ENCODE measurements at places on chromosomes 3 and 15.

DNA sequence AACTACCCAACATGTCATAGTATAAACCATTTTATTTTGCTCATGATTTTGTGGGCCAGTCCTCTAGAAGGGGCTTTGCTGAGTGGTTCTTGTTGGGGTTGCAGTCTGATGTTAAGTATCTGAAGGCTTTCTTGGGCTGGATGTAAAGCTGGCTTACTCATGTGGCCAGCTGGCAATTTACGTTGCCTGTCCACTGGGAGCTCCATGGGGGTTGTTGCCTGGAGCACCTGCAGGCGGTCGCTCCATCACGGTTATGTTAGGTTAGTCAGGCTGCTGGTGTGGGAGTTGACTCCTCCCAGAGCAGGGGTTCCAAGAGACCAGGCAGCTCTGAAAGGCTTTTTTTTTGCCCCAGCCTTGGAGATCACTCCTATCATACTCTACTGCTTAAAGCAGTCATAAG lies 98.1 kb downstream of the NR1D2 start:
- DNase-seq: no peak

DNA sequence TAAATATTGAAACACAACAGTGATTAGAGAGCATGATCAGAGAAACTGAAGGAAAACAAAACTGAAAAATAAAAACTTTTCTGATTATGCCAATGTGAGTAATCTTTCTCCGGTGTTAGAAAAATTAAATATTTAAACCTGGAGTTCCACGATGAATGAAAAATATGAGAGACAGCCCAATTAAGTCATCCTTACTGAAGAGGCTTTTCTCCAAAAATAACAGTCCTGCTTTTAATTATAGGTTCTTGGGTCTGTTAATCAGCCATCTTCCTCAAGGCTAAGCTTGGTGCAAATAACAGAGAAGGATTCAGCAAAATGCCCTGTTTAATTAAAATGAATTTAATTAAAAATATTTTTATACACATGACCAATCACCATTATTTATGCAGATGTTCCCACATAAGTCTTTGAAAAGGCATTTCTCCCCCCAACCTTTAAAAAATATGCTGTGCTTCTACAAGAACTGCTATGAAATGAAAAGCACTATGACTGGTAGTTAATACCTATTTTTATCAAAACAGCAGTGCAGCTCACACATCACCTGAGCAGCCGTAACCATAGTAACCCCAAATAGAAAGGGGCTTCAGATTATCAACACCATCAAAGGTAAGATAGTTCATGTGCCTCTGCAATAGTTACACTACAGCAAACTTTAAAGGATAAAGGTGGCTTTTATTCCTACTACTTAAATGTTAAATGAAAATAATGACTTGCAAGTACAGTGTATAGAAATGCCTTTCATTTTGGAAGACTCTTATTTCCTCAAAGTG lies 175.7 kb downstream of the SLC9A9 start:
- DNase-seq: no peak

- no peak for DNase-seq
These were observed 213.3 kb upstream of the CFAP20DC start for GRCh38 chr3:59263152-59263551.

- no peak for DNase-seq
These were observed 292.8 kb downstream of the MEX3B start for GRCh38 chr15:81752974-81753373.

DNA sequence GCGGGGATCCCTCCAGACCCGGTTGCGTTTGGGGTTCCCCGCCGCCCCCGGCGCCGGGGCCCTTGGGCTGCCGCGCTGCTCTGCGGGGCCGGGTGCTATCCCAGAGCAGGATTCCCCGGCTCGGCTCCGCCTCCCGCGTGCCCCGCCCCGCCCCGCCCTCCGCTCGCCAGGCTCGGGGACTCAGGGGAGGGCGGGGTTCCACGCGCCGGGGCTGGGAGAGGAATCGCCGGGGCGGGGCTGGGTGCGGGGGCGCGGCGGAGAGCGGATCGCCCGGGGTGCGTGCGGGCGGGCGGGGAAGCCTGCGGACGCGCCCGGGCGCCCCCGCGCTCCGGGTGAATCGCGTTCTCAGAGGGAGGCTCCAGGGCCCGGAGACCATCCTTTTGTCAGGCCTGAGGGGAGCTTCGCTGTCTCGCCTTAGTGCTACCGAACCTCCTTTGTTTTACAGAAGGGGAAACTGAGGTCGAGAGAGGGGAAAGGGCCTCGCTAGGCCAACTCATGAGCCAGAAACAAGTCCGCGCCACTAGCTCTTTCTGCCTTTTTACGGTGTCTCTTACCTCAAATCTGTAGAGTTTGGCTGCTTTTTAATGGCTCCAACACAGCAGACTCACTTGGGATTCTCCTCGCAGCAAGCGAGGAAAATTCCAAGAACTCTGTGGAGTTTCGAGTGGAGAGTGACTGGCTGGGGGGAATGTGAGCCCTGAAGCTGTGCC lies at the start of gene TMEM158:
TMEM158 (minus strand) TSS at position 82 of the 710 bp plus-strand sequence. CDS start 260 bp downstream, outside the sequence.
- peak; percentile 97 for DNase-seq

- DNase-seq: no peak
These were observed 1.5 kb downstream of the CIB1 start for GRCh38 chr15:90232196-90232595.

DNA sequence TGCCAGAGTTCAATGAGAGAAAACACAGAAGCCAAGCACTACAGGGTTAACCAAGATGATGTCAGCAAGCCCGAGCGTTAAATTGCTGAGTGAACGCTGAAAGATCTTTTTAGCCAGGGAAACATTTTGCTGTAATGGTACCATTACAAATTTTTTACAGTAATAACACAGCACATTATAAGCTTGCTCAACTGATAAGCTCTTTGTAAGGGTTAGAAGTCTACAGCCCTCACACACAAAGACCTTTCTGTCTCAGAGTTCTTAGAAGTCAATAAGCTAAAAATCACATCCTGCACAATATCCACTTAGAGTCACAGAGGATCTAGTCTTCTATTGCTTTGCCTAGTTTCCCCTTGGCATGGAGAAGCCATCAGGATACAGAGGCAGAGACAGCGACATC lies 29.9 kb downstream of the CHSY1 start:
- DNase-seq: no peak

DNA sequence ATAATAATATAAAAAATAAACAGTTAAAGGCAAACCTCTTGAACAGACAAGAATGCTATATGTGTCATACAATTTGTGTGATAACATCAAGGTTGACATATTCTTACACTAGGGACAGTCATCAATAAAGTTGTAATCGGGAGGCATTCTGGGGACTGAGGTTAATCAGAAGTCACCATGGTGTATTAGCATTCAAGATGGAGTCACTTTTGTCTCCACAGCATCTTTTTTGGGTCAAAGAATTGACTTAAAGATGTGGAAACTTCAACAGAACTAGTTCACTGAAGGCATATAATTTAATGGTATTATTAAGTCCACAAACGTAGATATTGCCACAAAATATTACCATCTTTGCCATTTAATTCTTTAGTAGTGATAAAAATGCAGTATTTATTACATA lies 625.6 kb upstream of the NAALADL2 start:
- no peak for DNase-seq

DNA sequence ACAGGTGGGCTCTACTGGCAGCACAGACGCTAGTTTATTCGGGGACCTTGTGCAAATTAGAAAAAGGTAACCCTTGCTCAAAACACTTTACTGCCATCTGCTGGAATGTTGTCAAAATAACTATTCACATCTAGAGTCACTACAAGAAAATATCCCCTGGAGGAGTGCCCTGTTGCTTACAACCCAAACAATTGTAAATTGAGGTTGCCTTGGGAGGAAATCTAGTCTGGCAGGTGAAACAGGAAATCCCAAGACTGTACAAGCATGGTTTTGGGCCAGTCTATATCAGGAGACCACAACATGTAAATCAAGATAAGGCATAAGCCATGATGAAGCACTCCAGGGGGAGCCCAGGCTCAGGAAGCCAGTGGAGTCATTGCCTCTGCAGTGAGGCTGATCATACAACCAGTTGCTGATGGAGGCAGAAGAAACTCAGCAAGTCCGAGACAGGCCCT lies 136.8 kb upstream of the ACP3 start:
- DNase-seq: peak; percentile 30

DNA sequence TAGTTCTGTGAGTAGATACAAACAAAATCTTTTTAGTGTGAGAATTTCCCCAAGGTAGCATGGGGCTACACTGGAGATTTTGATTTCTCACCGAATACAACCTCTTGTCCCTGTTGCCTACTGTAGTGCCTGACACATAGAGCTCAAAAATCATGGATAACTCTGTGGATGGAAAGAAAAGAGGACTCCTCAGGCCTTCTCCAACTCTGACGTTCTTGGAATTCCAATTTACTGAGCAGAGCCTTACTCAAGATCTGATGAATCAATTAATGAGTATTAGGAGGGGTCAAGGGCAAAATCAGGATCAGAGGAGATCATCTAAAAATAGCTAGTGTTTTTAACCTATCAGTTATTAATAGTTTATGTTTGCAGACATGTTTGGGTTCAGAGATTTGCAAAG lies 46.7 kb upstream of the PYDC2 start:
- DNase-seq: no peak

DNA sequence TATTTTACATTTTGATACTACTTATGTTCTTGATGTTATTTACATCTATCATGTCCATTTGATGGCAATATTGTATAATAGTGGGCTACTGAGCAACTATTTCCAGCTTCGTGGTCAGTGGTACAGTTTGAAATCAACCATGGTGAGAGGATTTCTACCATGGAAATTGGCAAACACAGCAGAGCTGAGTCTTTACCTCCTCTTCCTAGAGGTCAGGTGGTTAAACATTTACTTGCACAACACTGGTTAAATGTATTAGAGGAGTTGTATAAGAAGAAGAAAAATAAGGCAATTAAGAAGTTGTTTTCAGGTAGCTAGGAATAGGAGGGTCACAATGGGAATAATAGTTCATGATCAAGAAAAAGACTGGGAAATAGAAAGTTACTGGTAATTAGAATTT lies 7.2 kb upstream of the PPM1L start:
- no peak for DNase-seq

DNA sequence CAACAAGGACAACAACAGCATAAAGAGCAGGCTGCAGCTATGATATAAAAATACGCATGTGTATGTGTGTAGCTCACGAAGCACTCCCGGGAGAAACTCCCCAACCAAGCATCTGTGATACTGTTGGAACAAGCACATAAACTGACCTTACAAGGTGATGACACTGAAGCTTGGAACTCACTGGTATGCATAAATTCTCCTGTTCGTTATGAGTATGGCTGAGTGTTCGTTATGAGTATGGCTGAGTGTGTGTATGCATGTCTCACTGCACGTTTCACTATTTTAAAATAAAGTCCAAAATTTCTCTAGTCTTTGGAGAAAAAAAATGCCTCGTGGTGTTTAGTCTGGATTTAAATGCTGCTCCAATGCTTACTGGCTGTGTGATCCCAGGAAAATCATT lies 256.8 kb downstream of the RORA start:
- DNase-seq: no peak

DNA sequence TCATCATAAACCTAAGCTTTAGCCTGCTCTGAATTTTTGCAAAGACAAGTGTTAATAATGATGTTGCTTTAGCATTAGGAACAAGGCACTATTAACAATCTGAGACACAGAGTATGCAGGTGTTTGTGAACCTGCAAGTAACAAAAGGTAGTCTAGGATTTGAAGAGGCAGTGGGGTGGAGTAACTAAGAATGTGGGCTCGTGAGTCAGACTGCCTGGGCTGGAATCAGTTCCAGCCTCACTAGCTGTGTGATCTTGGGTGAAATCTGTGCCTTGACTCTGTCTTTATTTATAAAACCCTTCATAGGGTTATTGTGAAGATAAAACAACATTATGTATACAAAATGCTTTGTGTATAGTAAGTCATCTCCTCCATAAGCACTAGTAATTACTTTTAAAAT lies 610.6 kb upstream of the CFAP20DC start:
- DNase-seq: no peak

GRCh38 chr3:68874551-68875348 lies 57.6 kb downstream of the TAFA4 start:
- DNase-seq: no peak

GRCh38 chr15:71125831-71126450 lies 10.7 kb downstream of the THSD4 start:
- DNase-seq: no peak

GRCh38 chr15:52180196-52180835 lies 10.9 kb downstream of the GNB5 start:
- DNase-seq: peak; percentile 69

GRCh38 chr15:99753066-99753465 lies 19.8 kb upstream of the LYSMD4 start:
- no peak for DNase-seq

GRCh38 chr15:76996526-76997401 lies 1.8 kb downstream of the PSTPIP1 start:
- no peak for DNase-seq

GRCh38 chr3:166498446-166498845 lies 661.2 kb upstream of the BCHE start:
- no peak for DNase-seq

DNA sequence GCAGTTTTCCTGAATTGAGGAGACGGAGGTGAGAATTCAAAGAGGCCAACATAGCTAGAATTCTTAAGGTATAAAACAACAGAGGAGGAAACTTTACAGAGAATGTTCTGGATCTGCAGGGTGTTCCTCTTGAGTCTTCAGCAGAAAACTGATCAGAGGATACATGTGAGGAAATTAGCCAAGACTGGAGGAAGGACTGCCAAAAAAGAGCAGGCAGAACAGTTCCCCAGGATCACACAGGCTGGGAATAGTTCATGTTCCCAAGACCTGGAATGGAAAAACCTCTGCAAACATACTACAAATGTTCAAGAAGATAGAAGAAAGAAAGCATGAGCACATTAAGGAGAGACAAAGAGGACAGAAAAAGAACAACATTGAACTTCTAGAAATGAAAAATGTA lies 7.5 kb downstream of the SLC49A4 start:
- no peak for DNase-seq

DNA sequence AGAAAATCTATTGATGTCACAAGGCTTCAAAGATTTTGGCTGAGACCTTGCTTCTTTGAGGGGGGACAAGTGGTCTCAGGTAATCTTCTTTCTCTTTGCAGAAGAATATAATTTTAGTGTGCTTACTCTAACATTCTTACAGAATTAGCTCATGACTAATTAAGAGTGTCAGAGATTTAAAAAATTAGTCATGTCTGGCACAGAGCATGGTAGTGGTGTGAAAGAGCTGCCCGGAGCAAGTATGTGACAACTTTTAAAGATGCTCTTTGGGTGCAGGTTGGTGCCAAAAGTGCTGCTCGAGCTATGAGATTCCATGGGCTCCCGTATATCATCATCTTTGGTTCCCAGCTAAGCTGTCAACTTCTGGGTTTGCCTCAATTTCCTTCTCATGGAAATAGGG lies 31.1 kb downstream of the CYP19A1 start:
- no peak for DNase-seq

GRCh38 chr3:131370935-131371687 lies 10.5 kb upstream of the NUDT16 start:
- no peak for DNase-seq

DNA sequence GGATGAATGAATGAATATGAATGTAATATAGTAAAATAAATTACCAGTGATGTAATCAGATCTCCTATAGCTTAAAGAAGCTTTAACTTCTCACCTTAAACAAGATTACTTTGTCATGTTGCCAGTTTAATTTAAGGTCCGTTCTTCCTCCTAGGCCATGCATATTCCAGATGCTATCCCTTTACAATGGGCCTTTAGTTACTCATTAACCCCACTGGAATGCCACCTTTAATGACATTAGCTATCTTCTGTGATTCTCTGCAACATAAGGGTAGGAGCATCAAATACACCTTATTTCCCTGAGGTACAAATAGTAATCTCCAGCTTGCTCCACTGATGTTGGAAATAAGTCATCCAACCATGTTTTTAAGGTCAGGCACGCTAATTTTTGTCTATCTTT lies 63.0 kb upstream of the TIMP4 start:
- DNase-seq: no peak
